Fibroblast of skin of right quadriceps (primary cell): ENCODE measurements at places on chromosomes 3 and 15.

- DNase-seq, result no peak
Observed at GRCh38 chr3:123449997-123450604, 1.2 kb upstream of the ADCY5 start.

DNA sequence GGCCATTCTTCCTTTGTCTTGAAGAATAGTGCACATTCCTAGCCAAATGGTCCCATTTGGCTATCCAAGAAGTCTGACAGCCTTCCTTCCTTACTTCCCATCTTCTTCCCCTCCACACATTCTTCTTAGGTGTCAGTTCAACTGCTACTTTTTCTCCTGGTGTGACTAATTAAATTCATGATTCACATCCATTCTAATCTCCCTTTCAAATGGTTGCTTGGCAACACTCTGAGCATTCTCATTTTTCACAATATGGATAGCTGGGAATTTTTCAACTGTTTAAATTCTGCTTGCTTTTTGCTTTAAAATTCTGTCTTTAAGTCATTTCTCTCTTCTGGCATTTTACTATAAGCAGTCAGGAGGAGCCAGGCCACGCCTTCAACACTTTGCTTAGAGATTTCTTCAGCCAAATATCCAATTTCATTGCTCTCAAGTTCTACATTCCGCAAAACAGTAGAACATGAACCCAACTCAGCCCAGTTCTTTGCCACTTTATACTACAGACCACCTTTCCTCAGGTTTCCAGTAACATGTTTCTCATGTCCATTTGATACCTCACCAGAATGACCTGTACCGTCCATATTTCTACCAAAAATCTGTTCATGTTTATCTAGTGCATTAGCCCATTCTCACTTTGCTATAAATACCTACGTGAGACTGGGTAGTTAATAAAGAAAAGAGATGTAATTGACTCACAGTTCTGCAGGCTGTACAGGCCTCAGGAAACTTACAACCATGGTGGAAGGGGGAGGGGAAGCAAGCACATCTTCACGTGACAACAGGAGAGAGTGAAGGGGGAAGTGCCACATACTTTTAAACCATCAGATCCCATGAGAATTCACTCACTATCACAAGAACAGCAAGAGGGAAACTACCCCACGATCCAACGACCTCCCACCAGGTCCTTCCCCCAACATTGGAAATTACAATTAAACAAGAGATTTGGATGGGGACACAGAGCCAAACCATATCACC lies 31.9 kb upstream of the MCF2L2 start:
- peak; percentile 15 for DNase-seq

DNA sequence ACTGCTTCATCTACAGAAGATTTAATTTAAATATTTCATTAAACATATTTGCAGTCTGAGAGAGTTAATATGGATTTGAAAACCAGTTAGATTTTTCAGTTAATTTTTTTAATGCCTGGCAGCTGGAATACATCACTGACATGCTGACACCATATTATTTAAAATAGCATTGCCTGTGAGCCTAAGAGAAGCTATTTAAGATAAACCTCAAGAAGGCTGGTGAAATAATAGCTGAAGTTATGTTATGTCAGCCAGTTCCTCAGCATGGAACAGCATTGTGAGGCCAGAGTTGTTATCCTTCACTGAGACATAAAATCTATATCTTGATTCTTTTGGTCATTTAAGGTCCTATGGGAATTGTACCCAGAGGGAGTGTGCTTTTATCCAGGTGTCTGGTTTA lies 705.2 kb downstream of the NAALADL2 start:
- DNase-seq, result no peak

DNA sequence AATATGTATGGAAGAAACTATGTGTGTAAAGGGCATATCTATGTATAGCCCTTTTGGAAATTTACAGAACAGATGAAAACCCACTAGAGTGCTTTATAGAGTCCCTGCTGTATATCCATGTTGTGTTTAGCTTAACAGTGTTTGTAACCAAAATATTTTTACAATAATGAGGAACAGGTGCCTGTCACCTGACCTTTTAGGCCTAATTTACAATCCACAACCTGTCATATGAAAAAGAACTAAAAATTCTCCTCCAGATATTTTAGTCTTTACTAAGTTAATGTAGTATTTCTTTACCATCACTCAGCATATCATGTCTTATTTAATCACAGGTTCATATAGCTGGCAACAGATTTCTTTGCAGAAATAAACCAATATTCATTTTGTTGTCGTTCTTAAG lies 16.4 kb upstream of the SATB1 start:
- DNase-seq, result no peak

DNA sequence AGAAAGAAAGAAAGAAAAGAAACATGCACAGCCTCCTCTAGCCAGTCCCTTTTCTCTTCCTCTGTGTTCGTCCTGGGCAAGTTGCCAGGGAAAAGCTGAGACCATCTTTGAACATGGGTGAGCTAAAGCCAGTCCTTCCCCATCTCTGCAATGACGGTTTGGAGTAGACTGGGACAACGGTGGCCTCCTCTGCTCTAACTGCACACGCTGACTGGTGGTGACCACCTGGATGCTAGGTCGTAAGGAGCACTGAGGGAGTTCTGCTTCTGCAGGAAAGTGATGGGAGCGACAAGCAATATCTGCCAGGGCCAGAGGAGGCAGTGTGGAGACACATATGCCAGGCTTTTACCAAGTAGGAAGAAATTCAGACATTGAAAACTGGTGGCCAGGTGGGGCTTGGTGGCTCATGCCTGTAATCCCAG lies 111.7 kb downstream of the NUP210 start:
- no peak for DNase-seq

- DNase-seq, result no peak
Observed at GRCh38 chr15:85515212-85515611, 134.8 kb downstream of the AKAP13 start.

GRCh38 chr15:39460748-39461147 lies 120.1 kb upstream of the THBS1 start:
- DNase-seq, result no peak

GRCh38 chr3:51940648-51941462 lies 849 bp downstream of the RRP9 start:
- no peak for DNase-seq
